ENCODE measurements at places on chromosomes 16 and 17.
A peak's percentile ranks its signal among the peaks of the same experiment; 100 is the strongest.

DNA sequence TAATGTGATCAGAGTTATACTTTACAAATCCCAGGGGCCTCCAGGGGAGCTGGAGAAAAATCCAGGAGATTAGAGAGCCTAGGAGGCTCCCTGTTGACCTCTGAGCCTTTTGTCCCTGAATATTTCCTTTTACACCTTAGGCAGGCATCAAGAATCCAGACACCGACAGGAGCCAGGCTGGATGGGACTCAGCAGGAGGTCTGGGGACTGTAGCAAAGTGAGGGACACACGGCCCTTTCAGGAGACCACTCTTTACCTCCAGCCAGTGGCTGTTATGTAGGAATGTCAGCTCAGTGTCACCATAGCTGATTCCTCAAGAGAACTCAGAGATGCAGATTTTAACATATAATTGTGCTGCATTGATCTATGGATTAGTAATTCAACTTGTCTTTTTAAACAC, 198.4 kb downstream of the SHISA9 start:
- no peak for DNase-seq

- no peak for DNase-seq
These were observed 3.3 kb downstream of the CCL15 start for GRCh38 chr17:35998018-35998545.

GRCh38 chr17:16293931-16294330, 59.3 kb downstream of the CENPV start:
- no peak for DNase-seq

GRCh38 chr17:42855048-42855596, 4.1 kb downstream of the AOC3 start:
- DNase-seq: peak; percentile 61

DNA sequence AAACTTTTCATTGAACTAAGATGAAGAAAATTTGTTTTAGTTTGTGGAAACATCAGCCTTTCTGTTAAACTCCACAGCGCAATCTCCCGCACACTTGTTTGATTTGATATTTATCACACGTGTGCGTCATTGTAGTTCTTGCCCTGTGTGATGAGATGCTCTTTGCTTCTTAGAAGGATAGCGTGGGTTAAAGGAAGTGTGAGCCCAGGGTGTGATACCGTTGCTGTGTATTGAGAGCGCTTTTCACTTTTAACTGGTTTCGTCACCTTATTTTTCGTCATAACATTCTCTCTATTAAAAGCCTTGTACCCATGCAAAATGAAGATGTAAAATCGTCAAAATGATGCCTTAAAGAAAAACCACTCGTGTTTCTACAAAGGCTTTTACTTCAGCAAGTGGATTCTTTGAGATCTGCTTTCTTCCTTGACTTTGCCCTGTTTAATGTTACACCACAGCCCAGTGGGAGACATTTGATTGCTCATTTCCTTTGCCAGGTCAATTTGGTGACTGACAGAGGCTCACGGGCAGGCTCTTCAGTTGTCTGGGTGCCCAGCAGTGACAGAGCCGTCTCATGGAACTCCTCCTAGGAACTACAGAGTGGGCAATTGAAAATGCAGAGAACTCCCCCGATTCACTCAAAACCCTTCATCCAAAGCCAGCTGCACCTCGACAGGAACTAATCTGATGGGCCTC, 61.1 kb downstream of the RPA1 start:
- no peak for DNase-seq

DNA sequence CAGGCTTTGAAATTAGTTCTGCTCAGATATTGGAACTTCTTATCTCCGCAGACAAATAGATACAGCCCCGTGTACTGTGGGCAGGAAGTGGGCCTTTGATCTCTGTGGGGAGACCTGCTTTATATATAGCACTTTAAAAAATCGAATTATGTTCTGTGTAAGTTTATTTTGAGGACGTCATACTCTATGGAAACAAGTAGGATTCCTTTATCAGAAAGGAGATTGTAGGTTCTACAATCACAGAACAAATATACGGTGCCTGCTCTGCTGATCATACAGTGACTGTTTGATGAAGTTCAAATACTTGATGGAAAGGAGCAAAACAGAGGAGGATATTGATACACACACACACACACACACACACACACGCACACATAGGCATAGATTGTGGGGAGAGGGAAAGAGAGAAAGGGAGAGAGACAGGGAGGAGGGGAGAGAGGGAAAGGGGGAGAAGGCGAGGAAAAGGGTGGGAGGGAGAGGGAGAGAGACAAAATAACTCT, 14.7 kb upstream of the TMEM220 start:
- no peak for DNase-seq

DNA sequence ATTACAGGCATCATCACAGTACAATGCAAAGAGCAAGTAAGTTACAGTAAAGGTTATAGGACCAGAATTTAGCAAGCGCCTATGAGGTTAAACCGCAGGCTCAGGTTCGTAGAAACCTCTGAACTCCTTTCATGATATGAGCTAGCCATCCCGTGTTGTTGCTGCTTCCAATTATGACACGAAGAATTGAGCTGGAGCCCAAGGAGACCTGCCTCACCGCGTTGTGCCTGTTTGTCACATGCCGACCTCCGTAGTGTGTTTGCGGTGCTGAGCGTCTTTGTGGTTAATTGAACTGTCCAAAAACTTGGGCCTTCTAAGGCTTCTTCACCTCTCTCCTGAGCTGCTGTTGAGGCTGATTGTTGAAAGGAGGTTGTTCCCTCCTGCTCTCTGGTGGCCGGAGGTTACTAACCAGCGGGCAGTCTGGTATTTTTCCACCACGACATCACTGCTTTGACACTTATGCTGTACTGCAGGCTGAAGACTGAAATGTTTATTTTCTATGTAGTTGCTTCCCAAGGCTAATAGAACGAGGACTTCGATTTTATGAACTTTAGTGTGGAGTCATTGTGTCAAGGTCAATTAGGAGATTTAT, 67.5 kb downstream of the SEC14L1 start:
- no peak for DNase-seq

GRCh38 chr16:1141191-1141590, 11.7 kb upstream of the CACNA1H start:
- DNase-seq: no peak

DNA sequence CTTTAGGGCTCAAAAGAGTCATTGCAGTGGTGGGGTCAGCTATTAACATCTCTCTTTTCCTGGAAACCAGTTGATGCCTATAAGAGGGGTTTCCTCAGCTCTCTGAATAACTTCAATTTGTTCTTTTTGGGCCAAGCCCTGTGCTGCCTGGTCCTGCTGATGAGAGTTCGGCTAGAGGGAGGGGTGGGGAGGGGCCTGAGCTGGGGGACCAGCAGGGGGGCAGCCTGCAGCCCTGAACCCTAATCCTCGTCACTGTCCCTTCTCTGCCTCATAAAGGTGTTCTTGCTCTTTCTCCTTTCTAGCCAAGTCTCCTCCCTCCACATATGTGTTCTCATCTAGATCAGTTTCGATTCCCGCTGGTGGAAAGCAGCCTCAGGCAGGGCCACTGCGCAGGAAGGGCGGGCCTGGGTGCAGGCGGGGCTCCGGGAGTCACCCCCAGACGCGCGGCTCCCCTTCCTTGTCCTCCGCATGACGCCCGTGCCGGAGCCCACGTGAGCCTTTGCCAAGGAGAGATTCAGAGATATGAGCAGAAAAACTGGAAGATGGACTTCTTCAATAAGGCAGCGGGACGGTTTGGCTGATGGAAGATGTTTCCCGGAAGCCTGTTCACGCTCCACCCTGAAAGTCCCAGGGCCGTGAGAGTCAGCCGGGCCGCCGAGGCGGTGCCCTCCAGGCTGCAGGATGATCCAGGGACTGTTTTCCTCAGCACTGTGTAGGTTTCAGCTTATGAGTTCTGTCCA, 15.0 kb upstream of the RHOT1 start:
- DNase-seq: peak; percentile 98

DNA sequence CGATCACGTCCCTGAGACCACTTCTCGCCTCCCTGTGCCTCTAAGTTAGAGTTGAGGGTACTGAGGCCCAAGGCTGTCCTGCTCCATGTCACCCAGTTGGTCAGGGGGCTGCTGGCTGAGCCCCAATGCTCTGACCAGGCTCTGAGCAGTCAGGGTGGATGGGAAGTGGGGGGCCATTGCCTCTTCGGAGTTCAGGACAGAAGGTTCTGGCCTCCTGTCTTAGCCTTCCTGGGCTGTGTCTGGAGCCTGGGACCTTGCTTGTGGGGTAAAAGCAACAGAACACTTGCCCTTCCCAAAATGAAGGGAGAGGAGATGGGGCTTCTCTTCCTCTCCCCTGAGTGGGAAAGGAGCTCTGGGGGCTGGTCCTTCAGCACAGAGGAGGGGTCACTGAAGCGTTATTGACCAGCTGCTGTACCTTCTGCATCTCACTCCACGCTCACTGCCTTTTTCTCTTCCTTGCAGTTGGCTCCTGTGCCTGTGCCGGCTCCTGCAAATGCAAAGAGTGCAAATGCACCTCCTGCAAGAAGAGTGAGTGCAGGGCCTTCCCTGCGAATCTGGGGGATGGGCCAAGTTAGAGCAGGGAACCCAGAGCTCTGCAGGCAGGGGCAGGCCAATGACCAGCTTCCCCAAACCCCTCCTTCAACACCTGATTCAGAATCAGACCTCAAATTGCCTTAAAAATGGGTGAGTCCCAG, 580 bp downstream of the MT1X start:
- no peak for DNase-seq

GRCh38 chr17:78173097-78173715, 4.8 kb downstream of the SYNGR2 start:
- peak; percentile 69 for DNase-seq

DNA sequence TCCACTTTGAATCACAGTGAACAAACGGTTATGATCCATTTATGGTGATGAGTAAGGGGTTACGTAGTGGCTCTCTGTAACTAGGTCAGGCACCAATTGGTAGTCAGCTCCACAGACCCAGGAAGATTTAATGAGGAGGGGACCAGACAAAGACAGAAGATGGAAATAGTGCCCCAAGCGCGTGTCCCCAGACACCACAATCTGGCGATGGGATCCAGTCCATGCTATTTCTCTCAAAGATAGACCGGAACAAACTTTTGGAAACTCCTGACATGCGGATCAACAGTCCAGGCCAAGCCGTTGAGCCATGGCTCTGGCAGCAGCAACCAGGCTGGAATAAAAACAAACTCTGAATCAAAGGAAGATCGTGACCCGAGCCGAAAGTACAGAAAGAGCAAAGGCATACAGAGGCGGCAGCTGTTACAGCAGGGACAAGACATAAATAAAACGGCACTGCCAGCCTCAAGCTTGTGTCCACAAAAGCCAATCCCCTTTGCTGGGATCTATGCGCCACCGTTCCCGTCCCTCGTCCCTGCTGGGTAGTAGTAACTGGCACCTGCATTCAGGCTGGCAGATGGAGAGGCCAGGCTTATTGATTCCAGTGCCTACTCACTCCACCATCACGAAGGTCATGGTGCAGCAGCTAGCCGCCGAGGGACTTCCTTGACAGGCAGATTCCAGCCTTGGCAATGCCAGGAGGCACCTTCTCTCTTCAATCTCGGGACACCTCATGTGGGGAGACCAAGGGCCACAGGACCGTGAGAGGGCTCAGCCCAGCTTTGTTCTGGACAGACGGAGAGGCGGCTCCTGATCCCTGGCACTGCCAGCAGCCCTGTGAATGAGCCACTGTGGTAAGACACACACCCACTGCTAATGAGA, 50.2 kb downstream of the CDH11 start:
- no peak for DNase-seq

- no peak for DNase-seq
These were observed 5.8 kb downstream of the PRSS27 start for GRCh38 chr16:2713985-2714774.

GRCh38 chr17:82751171-82751570, 694 bp upstream of the TBCD start:
- no peak for DNase-seq

DNA sequence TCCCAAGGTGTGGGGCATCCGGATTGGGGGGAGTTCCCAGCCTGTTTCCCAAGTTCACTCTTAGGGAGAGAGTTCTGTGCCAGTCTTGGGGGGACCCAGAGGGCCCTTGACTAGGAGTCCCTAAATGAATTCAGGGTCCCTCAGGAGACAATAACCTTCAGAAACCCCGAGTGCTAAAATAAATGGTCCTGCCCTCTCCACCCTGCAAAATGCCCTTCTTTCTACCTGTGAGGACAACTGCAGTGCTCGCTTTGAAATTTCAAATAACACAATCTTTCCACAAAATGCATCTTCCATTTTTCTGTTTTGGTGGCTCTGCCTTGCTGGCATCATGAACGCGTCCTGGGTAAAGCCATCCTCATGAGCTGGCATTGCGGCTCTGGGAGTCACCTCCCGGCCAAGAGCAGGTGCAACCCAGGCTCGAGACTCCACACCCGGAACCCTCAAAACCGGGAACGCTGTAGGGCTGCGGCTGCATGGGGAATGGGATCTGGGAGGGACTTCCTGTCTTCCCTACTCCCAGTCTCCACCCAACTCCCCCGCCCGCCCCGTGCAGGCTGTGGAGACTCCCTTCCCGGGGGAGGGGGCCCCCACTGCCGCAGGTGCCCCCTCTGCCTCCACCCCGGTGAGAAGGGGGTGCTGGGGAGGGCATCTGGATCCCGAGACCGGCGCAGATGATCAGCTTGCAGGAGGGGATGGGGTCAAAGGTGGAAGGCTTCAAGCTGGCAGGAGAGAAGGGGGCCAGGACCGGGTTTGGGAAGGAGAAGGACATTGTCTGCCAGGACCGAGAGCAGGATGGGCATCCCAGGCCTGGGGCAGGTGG, at the start of gene ZNF205:
ZNF205 (plus strand) TSS at position 529 of the 823 bp plus-strand sequence. CDS start 845 bp downstream, outside the sequence.
- peak; percentile 65 for DNase-seq

DNA sequence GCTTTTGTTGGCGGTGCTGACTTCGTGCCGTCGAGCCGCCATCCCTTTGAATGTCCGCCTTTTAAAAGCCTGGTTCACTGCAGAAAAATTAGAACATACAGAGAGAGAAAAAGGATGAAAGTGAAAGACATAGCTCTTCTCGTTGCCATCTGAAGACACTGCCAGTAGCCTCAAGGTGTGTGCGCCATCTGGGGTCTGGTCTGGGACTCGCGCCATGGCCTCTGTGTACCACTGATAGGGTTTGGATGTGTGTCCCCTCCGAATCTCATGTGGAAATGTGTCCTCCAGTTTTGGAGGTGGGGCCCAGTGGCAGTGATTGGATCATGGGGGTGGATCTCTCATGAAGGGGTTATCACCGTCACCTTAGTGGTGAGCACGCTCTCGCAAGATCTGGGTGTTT, 15.5 kb downstream of the GSE1 start:
- DNase-seq: no peak

DNA sequence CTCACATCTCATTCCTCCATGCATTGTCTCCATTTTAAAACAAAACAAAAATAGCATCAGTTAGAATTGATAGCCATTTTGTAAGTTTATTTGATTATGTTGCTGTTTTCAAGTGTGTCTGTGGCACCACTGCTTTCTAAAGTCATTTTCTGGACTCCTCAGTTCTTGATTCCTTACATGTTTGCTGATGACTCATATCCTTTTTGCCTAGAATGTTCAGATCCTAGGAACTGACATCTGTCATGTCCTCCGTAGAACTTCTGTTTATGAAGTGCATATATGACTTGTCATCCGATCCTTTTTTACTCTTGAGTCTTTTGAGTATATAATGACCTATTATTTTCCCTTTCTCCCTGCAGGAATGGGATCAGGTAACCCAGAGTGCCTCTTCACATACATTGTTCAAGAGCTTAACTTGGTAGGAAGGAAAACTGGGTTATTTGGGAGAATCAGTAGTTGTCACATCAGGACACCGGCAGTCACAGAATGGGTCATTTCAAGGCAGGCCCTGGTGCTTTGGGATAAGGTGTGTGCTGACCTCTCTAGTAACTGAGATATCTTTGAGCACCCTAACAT, 69.2 kb downstream of the MAP2K4 start:
- DNase-seq: peak; percentile 30

- DNase-seq: no peak
These were observed 12.8 kb upstream of the ADCY7 start for GRCh38 chr16:50253514-50253910.
